ENCODE measurements at places on chromosomes 7 and 10. TPM values are rescaled to one million over a fixed set of nuclear protein-coding genes. Genes with fewer than 3 reads are reported as not detected.

TSPAN12 gene
- 7.4 TPM for total RNA-seq

SLC13A1 gene
- not detected for total RNA-seq

DNA sequence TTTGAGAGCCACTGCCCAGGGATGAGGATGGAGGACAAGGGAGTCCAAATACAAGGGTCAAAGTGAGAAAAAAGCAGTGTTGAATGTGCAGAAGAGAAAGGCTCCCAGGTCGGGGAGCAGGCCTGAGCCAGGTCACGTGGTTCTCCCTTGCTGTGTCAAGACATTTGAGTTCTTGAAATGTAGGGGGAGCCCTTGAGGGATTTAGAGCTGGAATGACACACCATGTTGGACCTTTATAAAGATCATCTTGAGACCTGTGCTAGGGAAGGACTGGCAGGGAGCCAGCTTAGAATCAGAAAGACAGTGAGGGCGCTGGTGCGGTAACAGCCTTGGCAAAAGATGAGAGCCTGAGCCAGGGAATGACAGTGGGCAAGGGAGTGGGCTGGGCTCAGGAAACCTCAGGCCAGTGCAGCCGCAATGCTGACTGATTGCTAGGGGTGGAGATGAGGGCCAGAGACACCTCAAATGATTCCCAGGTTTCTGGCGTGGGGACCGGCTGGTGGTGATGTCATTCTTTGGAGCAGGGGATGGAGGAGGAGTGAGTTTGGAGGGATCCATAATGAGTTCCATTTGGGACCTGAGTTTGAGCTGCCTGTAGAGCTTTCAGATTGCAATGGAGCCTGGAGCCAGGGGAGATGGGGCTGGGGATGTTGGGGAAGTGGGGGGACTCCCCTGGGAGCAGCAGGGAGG, 120.1 kb downstream of the PTPN20 start:
- peak; percentile 31 for DNase-seq

- no peak for DNase-seq
Measured at GRCh38 chr7:156747718-156748117, 107.1 kb downstream of the RNF32 start.

Data from mesothelial cell of epicardium (in vitro differentiated cells).